ENCODE measurements at places on chromosomes 11 and 22.

DNA sequence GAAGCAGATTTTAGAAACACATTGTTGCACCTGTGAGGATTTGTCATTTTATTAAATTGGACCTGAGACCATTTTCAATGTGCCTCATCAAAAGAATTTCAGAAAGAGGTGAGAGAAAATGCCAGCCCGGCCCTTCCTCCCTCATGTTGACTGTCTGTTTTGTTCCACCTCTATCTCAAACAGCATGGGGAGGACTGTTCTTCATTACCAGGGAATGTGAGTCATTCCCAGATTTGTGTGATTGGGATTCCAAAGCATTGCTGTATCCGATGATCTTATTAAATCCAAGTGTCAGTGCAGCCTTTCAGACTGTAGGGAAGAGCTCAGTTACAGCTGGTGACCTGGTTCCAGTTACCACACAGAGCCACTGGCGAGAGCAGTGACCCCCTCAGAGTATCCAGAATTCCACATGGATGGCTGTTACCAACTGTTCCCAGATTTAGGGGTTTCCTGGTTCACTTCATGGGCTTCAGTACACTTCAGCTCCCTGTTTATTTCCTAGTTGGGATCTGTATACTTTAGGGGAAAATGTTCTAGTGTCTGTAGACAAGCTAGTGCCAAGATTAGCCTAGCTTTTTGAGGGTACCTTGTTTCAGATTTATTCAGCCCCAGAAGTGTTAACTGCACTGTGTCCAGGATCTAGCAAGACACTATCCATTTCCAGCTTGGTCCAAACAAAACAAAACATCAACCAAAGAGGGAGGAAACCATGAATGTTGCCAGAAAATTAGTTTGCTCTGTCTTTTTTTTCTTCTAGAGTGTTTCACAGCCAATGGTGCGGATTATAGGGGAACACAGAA is 20.9 kb downstream of the KREMEN1 start:
- no peak for DNase-seq

- no peak for DNase-seq
Measured at GRCh38 chr22:24409707-24410106, 17.7 kb upstream of the ADORA2A start.

GRCh38 chr22:37669586-37669985 is 5.8 kb upstream of the LGALS1 start:
- DNase-seq: no peak

GRCh38 chr11:124719534-124719933 is 20.2 kb upstream of the NRGN start:
- no peak for DNase-seq

DNA sequence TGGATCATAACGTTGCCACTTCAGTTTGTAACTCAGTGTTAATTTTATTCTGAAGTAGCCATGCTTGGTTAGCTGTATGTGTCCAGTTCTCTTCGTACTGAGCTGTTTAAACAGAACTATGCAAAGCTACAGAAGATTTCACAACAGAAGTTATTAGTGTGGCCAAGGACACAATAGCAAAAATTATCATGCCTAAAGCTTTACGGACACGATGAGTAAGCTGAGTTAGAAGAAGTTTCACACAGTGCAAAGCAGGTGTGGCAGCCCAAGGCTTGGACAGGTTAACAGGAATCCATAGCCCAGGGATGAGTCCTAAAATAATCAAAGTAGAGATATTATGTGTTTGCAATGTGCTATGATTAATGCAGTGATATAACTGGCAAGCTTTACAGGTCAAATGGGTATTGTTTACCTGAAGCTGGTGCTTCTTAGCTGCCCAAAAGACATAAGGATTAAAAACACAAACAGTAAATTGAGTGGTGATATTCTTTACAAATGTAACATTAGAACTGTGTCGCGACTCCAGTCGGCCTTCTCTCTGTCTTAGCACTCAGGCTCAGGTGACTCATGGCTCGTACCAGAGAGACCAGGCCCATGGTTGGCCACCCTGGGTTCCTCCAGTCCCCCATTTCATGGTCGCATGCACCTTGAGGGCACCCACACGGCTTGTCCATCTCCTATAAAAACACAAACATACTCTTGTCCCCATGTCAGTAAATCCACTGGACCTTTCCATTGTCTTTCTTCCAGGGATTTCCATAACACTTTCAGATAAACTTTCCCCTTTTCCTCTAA is 35.5 kb upstream of the NCAM1 start:
- DNase-seq: no peak

- no peak for DNase-seq
Measured at GRCh38 chr11:2798951-2799761, 86.4 kb downstream of the CDKN1C start.

GRCh38 chr11:115428306-115428705 is 75.9 kb downstream of the CADM1 start:
- peak; percentile 92 for DNase-seq

GRCh38 chr11:69939551-69940245 is 120.5 kb upstream of the FGF3 start:
- no peak for DNase-seq

DNA sequence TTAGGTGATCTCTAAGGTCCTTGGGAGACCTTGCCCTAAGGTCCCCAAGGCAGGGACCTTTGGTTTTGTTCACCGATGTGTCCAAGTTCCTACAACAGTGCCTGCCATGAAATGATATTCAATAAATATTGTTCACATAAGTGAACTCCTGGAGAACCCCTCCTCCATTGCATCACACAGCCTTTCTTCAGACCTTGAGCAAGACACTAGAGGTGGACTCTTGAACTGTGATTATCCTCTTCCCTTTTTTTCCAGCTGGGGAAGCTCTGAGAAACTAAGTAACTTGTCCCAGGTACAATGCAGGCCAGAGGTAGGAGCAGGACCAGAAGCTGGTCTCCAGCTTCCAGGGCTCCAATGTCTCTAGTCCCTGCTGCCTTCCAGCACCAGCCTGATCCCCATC is 76.6 kb upstream of the LMO1 start:
- no peak for DNase-seq

DNA sequence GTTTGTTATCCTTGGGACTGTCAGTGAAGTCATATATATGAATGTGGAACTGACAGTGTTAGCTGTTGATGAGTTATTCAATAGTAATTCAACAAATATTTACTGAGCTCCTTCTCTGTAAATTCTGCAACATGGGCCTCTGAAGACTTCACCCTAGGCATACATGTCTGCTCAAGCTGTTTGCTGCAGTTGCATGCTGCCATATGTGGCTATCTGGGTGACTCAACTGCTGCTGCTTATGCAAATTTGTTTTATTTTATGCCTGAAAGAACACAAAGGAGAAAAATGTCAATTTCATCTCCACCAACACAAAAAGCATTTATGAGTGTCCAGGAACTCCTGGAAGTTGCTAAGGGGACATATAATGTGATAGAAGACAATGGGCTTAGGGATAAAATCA is 417.6 kb downstream of the AASDHPPT start:
- peak; percentile 56 for DNase-seq

DNA sequence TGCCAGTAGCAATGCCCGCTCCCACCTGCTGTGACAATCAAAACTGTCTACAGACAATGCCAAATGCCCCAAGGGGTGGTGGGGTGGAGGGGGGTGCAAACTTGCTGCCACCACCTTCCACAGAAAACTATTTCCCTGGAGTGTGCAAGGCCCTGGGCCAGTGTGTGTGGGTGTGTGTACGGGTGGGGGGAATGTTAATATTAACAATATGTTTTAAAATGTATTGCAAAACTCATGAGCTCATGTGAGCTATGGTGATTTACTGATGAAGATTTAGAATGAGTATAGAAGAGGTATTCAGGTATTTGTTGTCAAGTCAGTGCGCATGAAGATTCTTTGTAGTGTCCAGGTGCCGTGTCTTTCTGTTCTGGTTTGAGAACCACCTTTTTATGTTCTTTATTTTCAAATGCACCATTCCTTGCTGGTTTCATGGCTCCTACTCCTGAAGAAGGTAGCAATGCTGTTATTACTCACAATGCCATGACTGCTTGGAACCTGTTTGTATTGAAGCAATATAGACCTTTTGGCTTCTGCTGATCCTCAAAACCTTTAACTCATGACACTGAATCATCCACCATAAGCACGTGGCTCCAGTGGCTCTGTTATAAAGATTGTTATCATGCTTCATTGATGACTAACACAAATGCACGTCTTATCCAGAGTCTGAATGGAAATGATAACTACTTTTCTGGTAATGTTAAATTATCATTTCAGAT is 29.9 kb upstream of the AQP11 start:
- no peak for DNase-seq

- DNase-seq: no peak
Measured at GRCh38 chr11:10375280-10375971, 70.6 kb downstream of the ADM start.

DNA sequence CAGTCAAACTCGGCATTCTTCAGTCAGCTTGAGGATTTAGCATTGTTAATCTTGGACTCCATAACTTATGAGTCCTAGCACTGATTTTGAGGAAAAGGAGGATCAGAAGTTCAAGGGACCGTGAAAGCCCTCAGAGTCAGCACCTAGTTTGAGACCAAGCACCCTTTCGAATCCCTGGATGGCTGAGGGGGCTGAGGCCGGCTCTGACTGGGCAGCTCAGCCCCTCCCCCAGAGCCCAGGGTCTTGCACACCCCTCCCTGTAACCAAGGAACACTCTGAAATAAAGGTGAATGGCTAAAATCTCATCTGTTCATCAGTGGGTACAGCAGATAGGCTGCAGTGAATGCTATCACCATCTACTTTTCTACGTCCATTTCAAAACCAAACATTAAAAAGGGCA is 27.3 kb downstream of the SLC25A18 start:
- DNase-seq: no peak

GRCh38 chr11:2578929-2579270 is 120.9 kb downstream of the KCNQ1OT1 start:
- no peak for DNase-seq

DNA sequence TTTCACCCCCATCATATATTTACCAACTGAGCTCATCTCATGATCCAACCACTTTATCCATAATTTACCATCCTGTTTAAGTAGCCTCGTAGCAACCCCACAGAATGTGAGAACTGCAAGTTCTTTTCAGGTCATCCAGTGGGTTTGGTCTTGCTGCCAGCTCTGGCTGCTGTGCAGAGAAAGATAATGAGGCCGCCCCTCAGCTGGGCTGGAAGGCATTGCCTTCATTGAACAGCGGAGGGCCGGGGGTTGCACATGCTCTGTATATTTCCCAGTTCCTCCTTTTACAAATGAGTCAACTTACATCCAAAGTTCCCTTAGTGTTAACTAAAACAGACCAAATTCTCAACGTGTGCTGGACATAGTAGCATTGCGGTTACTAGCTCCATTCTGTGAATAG is 96.7 kb downstream of the SYN3 start:
- DNase-seq: no peak

GRCh38 chr22:30941363-30941740 is 27.2 kb downstream of the MORC2 start:
- no peak for DNase-seq

GRCh38 chr11:57359396-57359795 is 21.2 kb downstream of the P2RX3 start:
- DNase-seq: no peak

- DNase-seq: no peak
Measured at GRCh38 chr22:35952576-35952975, 76.0 kb downstream of the RBFOX2 start.

DNA sequence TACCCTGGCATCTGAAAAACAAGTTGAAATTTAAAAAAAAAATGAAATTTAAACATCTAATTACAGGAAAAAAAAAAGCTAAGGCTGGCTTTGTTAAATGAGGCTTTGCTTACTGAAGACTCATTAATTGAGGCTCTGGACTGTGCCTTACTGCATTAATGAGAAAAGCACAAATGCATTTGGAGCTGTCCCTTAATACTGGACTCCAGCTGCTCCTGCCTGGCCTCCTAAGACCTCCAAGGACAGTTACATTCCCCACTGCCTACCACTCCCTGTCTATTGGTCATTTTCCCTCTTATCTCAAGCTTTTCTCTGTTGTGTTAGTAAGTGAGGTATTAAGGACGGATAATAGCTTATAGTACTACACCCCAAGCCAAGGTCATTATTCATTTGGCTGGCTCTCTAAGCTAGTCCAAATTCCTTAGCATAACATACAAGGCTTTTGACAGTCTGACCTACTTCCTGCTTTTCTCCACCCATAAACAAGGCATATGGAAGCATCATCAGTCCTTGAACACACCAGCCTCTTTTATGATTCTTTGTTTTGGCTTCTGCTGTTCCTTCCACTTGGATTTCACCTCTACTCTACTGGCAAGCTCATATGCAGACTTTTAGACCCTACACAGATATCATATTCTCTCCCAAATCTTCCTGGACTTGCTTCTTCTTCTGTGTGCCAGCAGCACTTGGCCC is 62.5 kb downstream of the USP35 start:
- DNase-seq: no peak

- no peak for DNase-seq
Measured at GRCh38 chr11:96309016-96309642, 33.9 kb downstream of the MAML2 start.

DNA sequence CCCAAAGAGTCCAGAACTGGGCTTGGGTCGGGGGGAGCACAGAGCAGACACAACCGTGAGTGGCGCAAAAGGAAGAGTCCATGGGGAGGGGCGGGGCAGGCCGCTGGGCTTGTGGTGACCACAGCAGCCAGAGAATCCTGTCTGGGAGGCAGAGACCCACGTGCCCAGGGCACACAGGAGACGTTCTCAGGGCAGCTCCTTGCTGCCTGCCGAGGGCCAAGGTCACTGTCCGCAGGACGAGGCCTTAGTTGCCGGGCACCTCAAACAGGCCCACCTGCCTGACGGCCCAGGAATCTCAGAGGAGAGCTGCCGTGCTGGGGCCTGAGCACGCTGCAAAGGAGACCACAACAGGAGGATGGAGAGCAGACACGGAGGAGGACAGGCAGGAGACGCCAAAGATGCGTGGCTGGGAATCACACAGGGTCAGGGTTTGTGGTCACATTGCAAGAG is 87.8 kb downstream of the MYEOV start:
- DNase-seq: no peak

GRCh38 chr11:66739983-66740382 is 11.0 kb upstream of the SPTBN2 start:
- DNase-seq: no peak

DNA sequence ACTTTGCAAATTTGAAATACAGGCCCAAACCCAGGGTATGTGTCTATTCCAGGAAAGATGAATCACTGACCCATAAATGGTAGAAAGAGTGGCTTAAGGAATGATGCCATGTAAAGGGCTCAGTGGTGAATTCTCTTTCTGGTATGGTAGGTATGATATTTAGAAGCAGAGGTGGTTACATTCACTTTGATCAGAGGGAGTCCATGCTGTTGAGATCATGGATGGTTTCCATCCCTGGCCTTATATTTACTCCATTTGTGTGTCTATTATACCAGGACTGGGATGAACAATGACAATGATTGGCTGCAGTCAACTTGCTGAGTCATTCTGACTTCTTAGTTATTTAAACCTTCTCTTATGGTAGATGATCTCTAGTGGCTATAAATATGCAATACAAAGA is 419.8 kb upstream of the LRRC4C start:
- no peak for DNase-seq

- no peak for DNase-seq
Measured at GRCh38 chr22:39068033-39068785, 8.9 kb upstream of the APOBEC3G start.

- no peak for DNase-seq
Measured at GRCh38 chr11:129289350-129290040, 86.2 kb upstream of the BARX2 start.

- DNase-seq: no peak
Measured at GRCh38 chr11:65850217-65851082, 7.5 kb downstream of the CFL1 start.

GRCh38 chr11:4448995-4449394 is at the start of gene OR52K2:
TSS of gene OR52K2 (plus strand) at chr11:4449295. CDS start at chr11:4449340, 45 bp downstream.
- no peak for DNase-seq

- no peak for DNase-seq
Measured at GRCh38 chr11:22477312-22477711, 139.1 kb downstream of the SLC17A6 start.
